Activated T-cell treated with anti-CD3 and anti-CD28 coated beads, Interleukin-2, amount 50 U/mL, for 48 hours (primary cell): ENCODE measurements at places on chromosomes 7 and 10.

GRCh38 chr7:96729820-96730219, 20.2 kb upstream of the SEM1 start:
- no peak for DNase-seq

- DNase-seq, result no peak
Observed at GRCh38 chr7:97025983-97026714, 1.5 kb upstream of the DLX5 start.

- no peak for DNase-seq
Observed at GRCh38 chr7:130473876-130474275, 18.0 kb upstream of the MEST start.

GRCh38 chr10:8700689-8701088, 646.2 kb downstream of the GATA3 start:
- DNase-seq, result no peak

- no peak for DNase-seq
Observed at GRCh38 chr10:119415536-119416503, 126.7 kb downstream of the RGS10 start.

DNA sequence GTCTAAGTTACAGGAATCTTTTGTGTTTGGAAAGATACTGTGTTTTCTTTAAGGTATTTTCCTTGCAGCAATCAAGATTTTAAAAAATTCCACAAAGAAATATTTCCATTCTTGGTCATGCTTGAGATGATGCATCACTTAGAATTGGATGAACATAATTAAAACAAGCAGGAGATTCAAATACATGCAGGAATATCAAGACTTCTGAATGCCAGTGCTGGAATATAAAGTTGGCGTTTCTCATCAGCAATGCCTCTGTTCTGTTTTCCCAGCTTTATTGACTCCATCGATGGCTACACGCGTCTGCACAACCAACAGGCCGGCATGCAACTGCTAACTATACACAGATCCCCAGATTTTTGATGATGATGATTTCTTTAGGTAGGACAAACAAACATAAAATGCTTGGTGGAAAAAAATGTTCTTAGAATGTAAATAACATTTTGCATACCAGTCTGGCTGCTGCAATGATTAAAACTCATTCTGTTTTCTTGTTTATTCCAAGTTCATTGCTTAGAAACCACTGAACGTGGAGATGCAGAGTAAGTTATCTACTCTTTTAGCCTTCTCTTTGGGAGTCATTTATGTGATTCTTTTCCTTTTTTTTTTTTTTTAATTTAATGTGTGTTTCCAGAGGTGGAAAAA, 91.3 kb upstream of the FAM171A1 start:
- no peak for DNase-seq

DNA sequence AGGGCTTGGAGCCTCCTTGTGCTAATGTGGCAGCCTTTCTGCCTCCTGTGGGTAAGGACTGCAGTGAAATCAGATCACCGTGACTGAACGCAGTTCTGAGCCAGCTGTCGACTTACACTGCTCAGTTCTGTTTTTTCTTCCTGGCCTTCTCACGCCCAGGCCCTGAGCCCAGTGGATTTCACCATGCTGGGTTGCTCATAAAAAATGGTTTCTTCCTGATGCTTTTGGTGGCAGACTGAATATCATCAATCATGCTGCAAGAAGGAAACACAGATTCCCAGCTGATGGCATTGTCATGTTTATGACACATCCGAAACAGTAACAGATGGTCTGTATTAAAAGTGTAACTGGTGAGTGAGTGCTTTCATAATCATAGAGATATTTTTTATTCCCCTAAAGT, 389.6 kb downstream of the GALNT17 start:
- no peak for DNase-seq

DNA sequence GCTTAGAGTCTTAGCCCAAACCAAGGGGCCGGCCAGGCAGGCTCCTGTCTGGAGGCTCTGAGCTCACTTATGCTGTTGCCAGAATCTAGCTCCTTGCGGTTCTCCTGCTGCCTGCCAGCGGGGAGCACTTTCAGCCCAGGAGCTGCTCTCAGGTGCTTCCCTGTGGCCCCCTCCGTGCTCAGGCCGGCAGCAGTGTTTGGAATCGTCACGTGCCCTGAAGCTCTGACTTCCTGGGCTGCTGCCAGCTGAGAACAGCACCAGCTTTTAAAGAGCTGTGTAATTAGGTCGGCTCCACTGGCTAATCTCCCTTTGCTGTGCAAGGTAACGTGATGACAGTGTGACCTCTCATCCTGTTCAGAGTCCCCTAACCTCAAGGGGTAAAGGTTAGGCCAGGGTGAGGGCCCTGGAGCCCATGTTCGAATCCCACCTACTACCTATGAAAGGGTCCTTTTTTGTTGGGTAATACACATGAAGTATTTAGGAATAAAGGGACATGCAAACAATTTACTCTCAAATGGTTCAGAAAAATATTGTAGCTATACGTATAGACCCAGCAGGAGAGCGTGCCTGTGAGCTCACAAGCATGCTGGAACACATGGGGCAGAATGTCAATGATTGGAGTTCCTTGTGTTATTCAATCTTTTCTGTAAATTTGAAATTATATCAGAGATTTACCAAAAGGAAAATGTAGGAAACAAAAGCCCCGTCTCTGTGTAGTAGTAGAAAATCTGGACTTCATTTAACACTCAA, 16.6 kb downstream of the ZNF862 start:
- DNase-seq, result no peak

DNA sequence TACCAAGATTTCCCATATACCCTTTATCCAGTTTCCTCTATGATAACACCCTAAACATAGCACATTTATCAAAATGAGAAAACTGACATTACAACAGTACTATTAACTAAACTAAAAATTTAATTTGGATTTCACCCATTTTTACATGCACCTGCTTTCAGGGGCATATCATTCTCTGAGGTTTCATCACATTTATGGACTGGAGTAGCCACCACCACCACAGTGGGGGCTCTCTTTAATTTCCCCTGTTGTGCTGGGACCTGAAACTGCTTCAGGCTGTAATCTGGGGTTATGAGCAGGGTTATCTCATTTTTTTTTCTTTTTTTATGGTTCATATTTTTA, 637.9 kb upstream of the DPP6 start:
- DNase-seq, result no peak

DNA sequence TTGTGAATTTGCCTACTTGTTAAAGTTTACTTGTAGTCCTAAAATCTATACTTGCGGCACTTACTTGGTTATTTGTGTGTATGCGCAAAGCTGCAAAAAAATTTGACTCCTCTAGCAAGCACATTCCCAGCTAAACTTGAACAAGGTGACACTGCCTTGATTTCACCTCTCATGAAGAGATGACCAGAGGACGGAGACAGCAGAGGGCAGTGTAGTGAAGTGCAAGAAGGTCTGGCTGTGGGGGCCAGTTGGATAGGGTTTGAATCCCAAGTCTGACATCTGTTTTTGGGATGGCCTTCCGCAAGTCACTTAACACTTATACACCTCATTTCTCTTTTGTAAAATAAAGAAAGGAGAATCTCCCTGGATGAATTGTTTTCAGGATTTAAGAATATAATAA, 15.7 kb downstream of the SLK start:
- DNase-seq, result no peak

- DNase-seq, result no peak
Observed at GRCh38 chr7:47724335-47724982, 142.5 kb upstream of the TNS3 start.

DNA sequence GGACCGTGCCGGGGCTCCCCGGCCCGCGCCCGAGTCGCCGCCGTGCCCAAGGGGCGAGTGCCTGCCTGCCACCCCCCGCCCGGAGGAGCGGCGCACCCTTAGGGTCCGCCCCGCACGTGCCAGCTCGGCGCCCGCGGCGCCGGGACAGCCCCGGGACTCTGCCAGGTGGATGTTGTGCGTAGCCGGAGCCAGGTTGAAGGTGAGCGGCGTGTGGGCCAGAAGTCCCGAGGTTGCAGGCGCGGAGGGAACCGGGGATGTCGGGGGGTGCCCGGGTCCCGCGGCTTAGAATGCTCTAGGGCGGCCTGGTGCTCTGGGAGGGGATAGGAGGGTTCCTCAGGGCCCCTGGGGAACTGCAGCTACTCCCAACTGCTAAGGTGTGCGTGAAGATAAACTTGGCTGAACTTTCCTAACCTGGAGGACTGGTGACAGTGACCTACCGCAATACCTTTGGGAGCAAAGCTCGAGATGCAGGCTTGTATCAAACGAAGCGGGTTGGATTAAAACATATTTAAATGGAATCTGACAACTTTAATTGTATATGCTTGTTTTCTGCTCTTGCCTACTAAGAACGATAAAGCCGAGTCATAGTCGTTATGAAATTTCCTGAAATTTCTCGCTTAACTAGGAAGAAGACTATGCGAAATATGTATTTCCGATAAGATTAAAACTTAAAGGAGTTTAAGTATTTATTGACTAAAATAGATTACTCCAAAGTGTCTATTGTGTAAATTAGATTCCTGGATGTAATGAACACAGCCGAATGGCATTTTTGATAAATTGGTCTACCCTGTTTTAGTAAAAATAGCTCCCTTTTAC, at the start of gene CUX1:
Gene CUX1, plus strand, starts transcription at position 156 of the 816 bp plus-strand sequence. Its CDS starts 14 bp downstream, at position 170.
- DNase-seq, result peak; percentile 57

- no peak for DNase-seq
Observed at GRCh38 chr10:2020836-2021235, 283.5 kb upstream of the ADARB2 start.

DNA sequence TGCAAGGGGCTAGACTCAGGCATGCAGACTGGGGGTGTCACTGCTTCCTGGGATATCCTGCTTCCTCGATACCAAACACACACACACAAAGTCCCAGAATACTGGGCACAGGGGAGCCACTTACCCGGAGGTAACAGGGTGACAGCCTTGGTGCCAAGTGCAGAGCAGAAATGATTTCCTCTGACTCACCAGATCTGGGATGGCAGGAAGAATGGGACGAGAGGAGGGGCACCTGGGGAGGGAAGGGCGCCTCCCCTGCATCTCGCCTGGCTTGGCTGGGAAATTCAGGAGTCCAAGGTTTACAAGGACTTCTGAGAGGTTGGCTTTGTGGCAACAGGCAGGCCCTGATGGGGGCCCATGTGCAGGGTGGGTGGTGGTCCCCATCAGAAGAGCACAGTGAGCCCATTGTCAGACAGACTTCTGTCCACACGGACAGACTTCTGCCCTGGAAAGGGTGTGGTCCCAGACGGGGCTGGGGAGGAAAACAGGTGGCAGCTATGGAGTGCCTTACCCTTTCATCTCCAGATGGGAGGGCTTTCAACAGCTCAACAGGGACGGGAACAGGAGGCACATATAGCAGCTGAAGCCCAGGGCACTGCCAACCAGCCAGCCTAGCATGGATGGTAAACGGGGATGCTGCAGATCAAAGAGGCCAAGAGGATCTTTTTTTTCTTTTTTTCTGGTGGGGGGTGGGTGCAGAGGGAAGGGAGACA, 9.7 kb upstream of the CCL24 start:
- no peak for DNase-seq

- DNase-seq, result no peak
Observed at GRCh38 chr7:37694208-37695094, 10.9 kb downstream of the GPR141 start.

DNA sequence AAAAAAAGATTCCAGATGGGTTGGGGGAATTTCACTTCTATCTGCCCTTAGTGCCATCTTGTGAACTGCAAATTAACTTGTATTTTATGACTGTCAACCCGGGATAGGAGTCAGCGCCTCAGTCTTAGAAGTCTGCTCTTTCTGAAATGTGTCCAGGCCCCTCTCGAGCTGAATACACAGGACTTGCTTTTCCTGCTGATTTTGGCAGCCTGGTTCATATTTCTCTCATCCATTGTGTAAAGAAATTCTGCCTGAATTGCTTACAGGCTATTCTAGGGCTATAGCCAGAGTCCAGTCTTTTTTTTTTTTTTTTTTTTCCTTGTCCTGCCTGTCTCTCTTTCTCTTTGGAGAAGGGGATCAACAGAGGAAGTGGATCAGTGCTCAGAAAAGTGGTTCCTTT, 24.6 kb downstream of the GATA3 start:
- no peak for DNase-seq

GRCh38 chr7:43408981-43409380, 173.9 kb upstream of the STK17A start:
- no peak for DNase-seq

DNA sequence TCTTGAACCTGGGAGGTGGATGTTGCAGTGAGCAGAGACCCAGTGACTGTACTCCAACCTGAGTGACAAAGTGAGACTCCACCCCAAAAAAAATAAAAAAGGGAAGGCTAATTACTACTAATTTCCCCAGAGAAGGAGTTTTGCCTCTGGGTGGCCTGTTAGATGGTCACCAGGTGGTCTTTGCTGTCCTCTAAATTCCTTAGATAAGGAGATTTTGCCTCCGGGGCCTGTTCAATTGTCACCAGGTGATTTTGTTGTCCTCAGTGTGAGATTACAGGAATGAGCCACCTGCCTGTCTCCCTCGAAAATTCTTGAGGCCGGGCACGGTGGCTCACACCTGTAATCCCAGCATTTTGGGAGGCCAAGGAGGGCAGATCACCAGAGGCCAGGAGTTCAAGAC, 24.4 kb upstream of the ZMIZ2 start:
- no peak for DNase-seq

GRCh38 chr7:149097088-149097487, 6.6 kb upstream of the ZNF786 start:
- no peak for DNase-seq

DNA sequence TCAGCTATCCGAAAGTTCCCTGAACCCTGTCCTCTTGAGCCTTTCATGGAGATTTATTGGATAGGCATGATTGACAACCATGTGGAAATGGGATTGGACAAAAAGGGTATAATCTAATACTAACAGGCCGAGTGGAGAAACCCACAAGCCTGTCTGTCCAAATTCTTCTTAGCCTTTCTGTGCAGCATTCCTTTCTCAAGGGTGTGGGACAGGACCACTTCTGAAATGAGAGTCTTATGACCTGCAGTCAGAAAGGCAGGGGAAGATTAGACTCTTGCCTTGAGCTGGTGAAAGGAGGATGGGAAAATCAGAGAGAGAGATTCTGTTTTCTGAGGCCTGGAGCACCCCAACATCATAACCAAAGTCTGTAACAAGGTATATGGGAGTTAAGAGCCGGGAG, 85.5 kb downstream of the MAPK8 start:
- DNase-seq, result no peak

DNA sequence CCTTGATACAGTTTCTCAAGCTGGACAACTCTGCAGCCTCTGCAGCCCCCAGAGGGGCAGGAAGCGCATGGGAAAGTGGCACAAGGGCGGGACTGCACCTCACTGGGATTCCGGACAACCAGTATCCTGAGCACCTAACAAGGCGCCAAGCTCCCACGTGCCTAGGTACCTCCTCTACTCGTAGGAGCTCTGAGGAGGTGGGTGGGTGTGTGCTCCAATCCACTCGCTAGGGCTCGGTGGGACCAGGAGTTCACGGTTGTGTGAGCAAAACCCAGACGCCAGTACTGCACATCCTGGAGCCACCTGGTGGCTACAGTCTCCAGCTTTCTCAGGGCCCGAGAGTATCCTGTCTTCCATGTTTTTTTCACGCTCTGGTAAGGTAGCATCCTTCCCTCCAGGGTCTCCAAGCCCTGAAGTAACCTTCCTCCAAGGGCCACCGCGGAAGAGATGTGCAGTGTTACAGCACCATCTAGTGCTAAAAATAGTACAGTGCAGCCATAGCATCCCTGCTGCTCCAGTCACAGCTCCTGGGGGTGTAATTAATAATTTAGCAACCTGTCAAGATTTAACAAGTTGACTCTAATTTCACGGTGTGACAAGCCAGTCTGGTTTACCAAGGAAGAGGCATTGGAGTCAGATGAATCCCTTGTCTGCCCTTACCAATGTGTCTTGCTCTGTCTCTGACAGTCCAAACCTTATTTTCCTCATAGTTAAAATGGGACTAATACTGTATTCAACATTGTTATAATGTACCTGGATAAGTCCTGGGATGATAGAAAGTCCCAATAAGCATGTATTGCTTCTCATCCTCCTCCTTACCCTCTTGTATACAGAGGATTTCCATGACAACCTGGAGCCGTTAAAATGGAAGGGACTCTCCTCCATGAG, 70.4 kb downstream of the HERPUD2 start:
- DNase-seq, result peak; percentile 50

GRCh38 chr7:156386097-156386496, 254.5 kb upstream of the RNF32 start:
- DNase-seq, result no peak
